Substantia nigra (tissue), 51 donors: ENCODE measurements at places on chromosomes 6 and 20.

DNA sequence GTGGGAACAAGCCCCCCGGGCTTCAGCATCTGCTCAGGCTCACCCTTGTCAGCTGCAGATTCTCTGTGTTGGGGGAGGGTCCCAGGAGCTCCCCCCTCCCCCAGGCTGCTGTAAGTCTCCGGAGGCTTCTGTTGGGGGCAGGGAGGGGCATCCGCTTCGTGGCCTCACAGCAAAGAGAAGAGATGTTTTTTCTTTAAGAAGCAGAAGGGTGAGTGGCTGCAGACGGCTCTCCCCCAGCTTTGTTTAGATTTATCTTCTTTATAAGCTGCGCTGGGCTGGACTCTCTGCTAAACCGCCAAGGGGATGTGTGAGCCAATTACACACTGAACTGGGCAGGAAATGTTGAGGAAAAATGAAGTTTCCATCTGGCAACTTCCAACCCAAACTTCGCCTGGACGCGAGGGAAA lies 48.7 kb upstream of the GATA5 start:
- no peak for DNase-seq

DNA sequence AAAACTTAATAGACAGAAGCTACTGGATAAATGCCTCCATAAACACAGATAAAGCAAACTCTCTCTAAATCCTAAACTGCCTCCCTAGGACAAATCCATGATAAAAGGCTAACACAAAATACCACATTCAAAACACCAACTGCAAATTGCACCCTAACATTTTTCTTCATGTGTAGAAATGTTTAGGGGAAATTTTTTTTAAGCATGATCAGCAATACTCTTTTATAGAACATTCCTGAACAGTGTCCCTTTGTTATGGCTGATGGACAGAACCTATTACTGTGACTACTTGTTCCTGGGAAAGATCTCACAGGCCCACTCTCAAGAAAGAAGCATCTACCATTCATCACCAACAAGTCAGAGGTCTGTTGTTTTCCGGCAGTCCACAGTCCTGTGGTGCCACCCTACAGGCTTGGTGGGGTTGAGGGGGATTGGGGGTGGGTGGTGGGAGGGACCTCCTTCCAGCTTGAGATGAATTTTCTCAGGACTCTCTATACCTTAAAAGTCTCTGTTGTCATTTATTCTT lies 64.5 kb downstream of the DTNBP1 start:
- no peak for DNase-seq

DNA sequence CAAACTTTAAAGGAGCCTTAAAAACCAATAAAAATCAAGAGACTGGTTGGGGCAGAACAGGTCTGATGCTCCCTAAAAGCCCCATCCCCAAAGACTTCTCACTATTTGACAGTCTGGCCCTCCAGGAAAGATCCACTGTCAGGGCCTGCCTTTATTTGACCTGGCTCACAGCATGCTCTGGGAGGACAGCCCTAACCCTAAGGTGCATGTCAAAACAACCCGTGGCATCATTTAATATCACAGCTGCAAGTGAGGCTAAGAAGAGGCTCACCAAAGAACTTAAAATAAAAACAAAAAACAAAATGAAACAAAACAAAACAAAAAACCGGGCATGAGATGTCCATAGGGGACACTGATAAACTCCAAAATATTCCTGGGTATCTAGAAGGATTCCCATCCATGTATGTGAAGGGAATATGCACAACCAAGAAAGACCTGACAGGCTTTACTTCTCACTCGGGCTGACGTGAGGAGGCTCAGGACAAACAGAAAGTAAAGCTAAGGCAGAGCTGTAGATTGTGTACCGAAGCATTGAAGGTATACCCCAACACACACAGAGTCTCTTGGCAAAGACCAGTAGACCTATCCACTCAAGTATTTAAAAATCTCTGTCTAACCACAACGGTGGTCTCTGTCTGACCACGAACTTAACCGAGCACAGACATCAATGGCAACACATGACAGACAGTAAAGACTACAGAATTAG lies 57.3 kb downstream of the AHI1 start:
- DNase-seq: no peak

GRCh38 chr20:48437146-48437545 lies 390.7 kb downstream of the PREX1 start:
- DNase-seq: no peak

DNA sequence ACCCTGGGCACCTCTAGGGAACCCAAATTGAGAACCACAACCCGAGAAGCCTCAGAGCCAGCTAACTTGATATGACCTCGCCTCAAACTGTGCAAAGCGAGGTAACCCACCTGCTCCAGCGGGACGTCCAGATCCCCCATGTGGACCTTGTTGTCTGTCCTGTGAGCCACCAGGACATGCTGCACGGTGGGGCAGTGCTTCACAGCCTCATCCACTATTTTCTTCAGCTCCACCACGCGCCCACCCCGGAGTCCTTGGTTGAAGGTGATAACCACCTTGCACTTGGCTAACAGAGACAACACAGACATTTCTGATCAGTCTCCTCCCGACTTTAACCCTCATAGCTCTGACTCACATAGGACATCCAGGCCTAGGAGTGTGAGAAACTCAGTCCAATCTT lies 30.8 kb upstream of the APMAP start:
- DNase-seq: no peak

DNA sequence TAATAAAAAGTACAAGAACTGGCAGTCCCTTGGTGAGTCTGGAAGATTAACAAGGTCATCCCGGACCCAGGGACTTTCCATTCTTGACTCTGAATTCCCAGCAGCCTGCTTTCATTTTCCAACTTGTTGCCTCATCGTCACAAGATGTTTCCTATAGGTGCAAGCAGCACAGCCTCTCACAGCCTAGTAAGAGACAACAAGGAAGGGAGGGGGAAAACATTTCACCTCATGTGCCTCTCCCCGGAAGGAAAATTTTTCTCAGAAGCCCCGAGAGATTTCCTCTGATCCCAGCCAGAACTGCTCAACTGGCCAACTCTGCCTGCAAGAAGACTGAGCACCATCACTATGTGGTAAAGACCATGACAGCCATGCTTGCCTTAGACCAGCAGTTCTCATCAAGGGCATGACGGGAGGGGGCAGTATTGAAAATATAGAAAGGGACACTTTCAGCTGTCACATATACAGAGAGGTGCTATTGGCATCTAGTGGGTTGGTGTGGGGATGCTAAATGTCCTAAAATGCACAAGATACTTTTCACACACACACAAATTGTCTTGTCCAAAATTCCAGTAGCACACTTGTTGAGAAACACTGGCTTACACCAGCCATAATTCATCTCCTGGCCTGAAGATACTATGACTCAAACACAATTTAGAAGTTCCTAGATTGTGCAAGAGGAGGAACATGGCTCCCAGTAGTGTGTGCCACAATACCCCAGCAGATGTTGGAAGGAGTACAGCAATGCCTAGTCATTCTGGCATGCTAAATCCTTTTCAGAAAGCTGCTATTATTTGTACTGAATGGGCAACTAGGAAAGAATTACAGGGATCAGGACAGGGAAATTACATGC lies 10.8 kb upstream of the WTAP start:
- no peak for DNase-seq

- no peak for DNase-seq
Observed at GRCh38 chr6:105981002-105981887, 104.9 kb upstream of the PRDM1 start.

DNA sequence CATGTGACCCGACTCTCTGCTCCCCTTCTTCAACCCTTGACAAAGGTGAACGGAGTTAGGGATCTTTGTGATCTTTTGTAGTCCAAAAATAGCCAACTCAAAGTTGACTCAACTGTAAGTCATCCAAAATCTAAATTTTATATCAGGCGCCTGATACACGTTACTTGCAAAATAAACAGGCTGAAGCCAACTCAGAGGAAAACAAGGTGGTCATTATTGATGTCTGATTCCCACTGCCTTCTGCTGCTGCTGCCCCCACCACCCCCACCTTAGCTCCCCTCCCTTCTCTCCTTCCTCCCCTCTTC lies 13.2 kb upstream of the RNF8 start:
- DNase-seq: no peak

- DNase-seq: no peak
Observed at GRCh38 chr20:50522053-50522674, 12.0 kb downstream of the PTPN1 start.

- DNase-seq: no peak
Observed at GRCh38 chr20:46893051-46893450, 1.6 kb upstream of the EYA2 start.

- DNase-seq: peak; percentile 35
Observed at GRCh38 chr20:33667245-33667675, 517 bp downstream of the ACTL10 start.

- no peak for DNase-seq
Observed at GRCh38 chr20:8183526-8183925, 51.5 kb downstream of the PLCB1 start.

DNA sequence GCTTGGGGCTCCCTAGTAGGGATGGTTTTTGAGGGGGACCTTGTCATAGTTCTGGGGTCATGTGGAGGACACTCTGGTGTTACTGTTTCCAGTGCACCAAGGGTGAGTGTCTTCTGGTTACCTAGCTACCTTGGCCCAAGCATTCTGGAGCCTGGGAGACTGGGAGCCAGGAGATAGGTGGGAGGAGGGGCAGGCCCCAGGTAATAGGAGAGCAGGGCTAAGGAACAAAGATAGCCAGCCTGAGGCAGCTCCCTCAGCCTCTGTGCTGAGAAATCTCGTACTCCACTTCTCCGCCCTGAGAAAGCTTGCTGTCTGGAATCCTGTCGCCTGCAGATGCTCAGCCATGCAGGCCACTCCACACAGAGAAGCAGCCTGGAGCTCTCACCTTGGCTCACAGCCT lies 8.3 kb upstream of the ENTPD6 start:
- no peak for DNase-seq

DNA sequence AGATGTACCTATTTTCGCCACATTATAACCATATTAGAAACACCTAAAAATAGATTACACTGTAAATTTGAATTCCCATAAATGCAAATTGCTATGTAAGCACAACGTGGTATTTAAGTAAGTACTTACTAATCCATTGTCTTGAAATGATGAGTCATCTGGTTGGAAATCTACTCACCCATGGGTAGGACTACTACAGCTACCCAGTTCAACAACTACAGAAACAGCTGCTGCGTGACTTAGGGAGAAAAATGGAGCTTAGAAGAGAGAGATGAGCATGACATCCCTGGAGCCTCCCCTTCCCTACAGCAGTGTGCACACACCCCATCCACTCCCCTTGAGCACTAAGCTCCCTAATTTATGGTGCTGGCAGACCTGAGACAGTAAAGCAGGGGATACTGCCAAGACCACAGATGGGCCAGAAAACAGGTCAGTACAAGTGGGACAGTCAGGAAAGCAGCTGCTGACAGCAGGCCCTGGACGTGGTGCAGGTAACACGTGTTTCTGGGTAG lies 26.9 kb downstream of the RRAGD start:
- DNase-seq: no peak

GRCh38 chr6:87276624-87277023 lies 45.8 kb upstream of the SMIM8 start:
- DNase-seq: no peak

DNA sequence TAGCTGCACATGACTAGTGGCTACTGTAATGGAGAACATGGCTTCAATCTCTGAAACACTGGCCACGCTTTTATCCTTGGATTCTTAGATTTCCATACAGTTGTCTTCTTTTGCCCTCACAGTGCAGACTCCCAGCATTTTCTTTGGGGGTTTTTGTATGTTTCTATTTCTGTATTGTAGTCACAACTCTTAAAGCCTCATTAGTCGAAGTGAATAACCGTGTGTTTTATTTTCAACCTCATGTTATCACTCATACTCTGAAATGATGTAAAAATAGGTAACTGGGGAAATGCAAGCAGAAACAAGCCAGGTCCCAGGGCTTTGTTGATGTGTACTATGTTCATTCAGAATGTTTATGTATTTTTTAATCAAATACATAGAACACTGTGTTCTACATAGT lies 162.9 kb downstream of the JARID2 start:
- DNase-seq: no peak

DNA sequence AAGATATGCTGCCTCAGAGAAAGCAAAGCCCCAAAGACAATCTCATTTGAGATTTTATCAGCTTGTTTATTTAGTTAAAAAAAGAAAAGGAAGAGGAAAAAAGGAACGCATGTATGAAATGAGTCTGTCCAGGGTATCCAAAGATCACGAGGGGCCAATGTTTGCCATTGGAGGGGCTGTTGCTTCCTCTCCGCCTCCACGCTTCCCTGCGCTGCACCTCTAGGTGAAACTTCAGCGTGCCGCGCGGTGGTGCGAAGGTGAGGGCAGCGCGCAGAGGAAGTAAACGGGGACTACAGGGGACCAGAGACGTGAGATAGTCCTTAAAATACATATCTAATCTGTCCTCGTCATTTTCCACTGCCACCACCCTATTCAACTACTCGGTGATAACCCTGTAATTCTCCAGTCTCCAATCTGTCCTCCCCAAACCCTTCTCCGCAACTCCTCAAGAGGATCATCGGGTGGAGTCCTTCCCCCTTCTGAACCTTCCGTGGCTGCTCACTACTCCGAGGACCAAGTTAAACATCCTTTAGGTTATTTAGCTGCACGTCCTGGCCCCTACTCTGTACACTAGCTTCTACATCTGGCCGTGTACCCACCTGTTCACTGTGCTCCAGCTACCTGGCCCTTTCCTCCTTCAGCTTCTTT lies 1.1 kb upstream of the DCBLD1 start:
- DNase-seq: no peak

- DNase-seq: no peak
Observed at GRCh38 chr20:63968928-63969760, 586 bp downstream of the ZNF512B start.

- DNase-seq: no peak
Observed at GRCh38 chr6:37005061-37005810, at the start of gene FGD2. FGD2 (plus strand) TSS chr6:37005655; CDS start chr6:37005818, 163 bp downstream.

DNA sequence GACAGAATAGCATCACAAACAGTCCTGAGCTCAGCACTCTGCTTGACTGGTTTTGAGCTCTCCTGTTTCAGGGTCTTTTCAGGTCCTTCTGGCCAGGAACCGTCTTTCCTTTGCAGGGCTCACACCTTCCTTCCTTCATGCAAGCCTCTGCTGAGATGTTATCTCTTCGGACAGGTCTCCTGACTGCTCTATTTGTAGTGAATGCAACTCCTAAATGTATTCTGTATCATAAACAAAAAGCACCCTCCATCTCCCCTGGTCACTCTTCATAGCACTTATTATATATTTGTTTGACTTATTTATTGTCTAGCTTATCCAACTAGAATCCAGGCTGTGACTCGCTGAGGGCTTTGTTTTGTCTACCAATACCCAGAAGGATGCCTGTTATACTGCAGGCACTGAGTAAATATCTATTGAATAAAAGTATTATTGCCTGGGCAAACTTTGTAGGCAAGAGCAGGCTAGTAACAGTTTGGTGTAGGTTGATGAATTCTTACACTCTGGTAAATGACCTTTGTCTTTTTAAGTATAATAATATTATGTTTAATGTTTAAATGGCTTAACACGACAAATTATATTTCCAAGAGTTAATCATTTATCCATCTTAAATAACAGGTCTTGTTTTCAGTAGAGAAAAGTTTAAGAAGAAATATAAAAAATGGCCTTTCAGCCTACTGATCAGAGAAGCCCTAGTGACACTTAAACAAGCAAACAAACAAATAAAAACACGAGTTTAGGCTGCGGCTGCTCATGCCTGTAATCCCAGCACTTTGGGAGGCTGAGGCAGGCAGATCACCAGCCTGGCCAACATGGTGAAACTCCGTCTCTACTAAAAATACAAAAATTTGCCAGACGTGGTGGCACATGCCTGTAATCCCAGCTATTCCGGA lies 199.7 kb downstream of the BCAS1 start:
- DNase-seq: no peak

- no peak for DNase-seq
Observed at GRCh38 chr6:155378276-155378675, 64.0 kb upstream of the TFB1M start.

GRCh38 chr6:6815732-6816131 lies 227.2 kb downstream of the LY86 start:
- DNase-seq: no peak
